ENCODE measurements at places on chromosomes 16 and 17.
A peak's percentile ranks its signal among the peaks of the same experiment; 100 is the strongest.

- no peak for DNase-seq
Observed at GRCh38 chr17:35315283-35315682, 58.1 kb downstream of the SLFN11 start.

GRCh38 chr17:47066841-47067682 is 88.0 kb upstream of the RPRML start:
- peak; percentile 53 for DNase-seq

- DNase-seq: no peak
Observed at GRCh38 chr17:79955691-79956440, 79.8 kb downstream of the TBC1D16 start.

GRCh38 chr16:81526935-81527334 is 82.3 kb downstream of the CMIP start:
- DNase-seq: no peak

GRCh38 chr17:14135906-14136590 is 66.7 kb downstream of the COX10 start:
- no peak for DNase-seq

GRCh38 chr16:66942981-66943380 is 7.7 kb downstream of the CES2 start:
- no peak for DNase-seq

- DNase-seq: no peak
Observed at GRCh38 chr17:64152428-64153125, 22.6 kb upstream of the ERN1 start.

DNA sequence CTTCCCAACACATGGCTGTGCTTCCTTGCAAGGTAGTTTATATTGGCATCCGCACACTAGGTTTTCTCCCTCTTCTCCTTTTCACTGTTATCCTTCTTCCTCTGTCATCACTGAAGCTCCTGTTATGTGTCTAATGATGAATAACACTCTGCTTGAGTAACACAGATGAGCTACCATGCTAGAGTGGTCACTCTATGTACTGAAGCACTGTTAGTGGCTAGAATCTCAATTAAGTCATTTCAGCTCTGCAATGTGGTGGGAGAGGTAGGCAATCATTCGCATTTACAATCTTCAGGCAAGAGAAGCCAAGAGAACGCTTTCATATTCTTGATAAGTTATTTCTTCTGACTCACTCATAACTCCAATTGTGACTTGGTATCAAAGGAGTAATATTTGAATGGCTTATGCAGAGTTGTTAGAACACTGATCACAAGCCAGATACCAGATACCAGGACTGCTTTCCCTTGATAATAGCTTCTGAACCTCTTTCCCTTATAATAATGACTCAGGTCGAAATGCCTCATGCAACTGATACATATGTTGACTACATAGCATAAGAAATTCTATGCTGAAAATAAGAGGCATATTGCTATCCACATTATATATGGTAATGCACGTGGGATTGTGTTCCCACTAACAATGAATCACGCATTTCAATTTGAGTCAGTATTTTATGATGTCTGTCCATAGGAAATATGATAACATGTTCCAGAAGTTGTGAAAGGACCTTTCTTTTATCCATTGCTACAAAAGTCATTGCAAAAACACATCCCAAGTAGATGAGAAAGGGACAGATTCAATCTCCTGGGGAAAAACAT is 158.0 kb upstream of the HS3ST3A1 start:
- DNase-seq: no peak

DNA sequence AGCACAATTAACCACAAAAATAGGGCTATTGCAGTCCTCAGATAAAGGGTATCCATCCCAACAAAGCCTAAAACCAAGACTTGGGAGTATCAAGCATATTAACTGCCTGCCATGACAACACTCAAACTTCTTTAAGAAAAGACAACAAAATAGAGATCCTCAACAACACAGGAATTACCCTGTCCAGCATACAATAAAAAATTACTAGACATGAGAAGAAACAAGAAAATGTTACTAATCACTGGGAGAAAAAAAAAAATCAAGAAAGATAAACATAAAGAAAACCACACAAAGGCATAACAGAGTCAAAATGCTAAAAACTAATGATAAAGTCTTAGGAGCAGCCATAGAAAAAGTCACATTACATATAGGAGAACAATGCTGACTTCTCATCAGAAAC is 73.9 kb downstream of the SLC39A11 start:
- no peak for DNase-seq

DNA sequence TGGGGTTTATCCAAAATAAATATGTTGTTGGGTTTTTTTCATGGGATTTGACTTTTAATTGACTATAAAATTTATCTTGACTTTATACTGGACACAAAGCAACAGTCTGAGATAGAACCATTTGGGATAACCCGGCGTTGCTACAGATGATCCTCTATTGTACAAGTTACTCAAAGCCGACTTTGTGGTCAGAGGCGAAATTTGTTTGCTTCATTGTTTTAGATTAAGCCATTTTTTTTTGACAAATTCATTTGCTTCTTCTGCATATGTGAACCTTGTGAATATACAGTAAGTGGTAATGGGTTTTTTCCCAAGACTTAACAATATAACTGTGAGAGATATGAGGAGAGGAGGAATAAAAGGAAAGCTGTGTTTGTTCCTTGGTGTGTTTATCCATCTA is 11.8 kb downstream of the MYO1D start:
- no peak for DNase-seq

Data from stimulated activated CD4-positive, alpha-beta T cell treated with anti-CD3 and anti-CD28 coated beads, TNF-alpha, amount 100 ng/mL, for 1 hour (primary cell).